Lower lobe of right lung (tissue), 2 donors: ENCODE measurements at places on chromosomes 12 and 14. TPM values are rescaled to one million over a fixed set of nuclear protein-coding genes. Genes with fewer than 3 reads are reported as not detected.

- no peaks in the 10 kb centered on the region for H3K27me3 ChIP-seq
- no peak overlapping the region for H3K27ac ChIP-seq
Measured at GRCh38 chr14:92683041-92683440, 65.4 kb downstream of the LGMN start.

DNA sequence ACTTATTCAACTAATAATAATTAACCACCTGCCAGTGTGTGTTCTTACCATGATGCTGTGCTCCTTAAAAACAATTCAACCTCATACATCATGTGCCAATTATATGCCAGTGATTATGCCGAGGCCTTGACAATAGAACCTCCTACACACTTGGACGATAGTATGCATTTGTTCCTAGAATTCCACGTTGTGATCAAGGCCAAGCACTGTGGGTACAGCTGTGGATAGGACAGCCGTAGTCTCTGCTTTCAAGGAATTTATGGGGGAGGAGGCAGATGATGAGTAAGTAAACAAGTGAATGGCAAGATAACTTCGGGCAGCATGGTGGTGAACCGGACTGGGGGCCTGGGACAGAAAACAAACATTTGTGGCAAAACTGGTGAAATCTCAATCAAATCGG lies 18.0 kb upstream of the MYO1H start:
- H3K27ac ChIP-seq: no peak overlapping the region
- no peak for DNase-seq
- no peaks in the 10 kb centered on the region for H3K4me1 ChIP-seq
- H3K36me3 ChIP-seq: no peaks in the 10 kb centered on the region
- no peak overlapping the region for H3K4me3 ChIP-seq

- H3K27ac ChIP-seq: no peak overlapping the region
- no peaks in the 10 kb centered on the region for H3K4me1 ChIP-seq
- H3K4me3 ChIP-seq: no peak overlapping the region
- no peaks in the 10 kb centered on the region for H3K27me3 ChIP-seq
- H3K36me3 ChIP-seq: no peaks in the 10 kb centered on the region
- no peak for DNase-seq
Measured at GRCh38 chr14:72826039-72826438, 67.9 kb downstream of the DPF3 start.

DNA sequence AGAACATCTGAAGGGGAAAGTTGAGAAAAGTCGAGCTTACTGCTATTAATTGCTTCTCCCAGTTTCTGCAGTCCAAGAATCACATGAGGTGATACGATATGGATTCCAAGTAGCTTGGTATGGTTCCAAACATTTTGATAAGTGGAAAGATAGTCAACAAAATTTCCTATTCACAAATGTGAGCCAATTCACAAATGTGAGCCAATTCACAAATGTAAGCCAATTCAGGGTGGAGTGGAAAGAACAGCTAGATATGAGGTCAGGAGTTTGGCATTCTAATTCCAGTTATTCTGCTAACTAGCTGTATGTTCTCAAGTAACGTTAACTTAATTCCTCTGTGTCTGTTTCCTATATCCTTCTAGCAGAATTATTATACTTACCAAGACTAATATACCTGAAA lies 37.6 kb upstream of the DHRS4 start:
- DNase-seq: no peak
- no peaks in the 10 kb centered on the region for H3K36me3 ChIP-seq
- H3K4me1 ChIP-seq: peaks cover 9% of the 10 kb centered on the region
- H3K27ac ChIP-seq: peak overlapping the region; percentile 24

- no peak overlapping the region for H3K27ac ChIP-seq
- no peak overlapping the region for H3K4me3 ChIP-seq
- H3K27me3 ChIP-seq: no peaks in the 10 kb centered on the region
- no peaks in the 10 kb centered on the region for H3K4me1 ChIP-seq
- H3K36me3 ChIP-seq: no peaks in the 10 kb centered on the region
Measured at GRCh38 chr12:63066136-63066535, 84.9 kb downstream of the AVPR1A start.

DNA sequence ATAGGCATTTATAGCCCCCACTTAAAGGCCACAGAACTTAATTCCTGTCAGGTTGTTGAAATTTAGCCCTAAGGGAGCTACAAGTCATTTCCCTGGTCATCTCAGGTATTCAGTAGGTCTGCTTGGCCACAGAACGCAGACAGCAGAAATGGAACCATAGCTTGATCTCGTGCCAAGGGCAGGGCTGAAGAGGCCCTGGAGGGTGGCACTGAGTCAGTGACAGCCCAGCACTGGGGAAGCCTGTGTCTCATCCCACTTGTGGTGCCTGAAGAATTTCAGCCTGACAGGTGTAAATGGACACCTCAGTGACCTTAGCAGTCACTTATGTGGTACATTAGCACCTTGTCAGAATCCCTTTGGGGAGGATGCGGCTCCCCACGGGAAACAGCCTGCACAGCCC lies 6.6 kb downstream of the PRKAB1 start:
- peak overlapping the region; percentile 72 for H3K27ac ChIP-seq
- H3K36me3 ChIP-seq: peaks cover 89% of the 10 kb centered on the region
- DNase-seq: no peak
- peaks cover 63% of the 10 kb centered on the region for H3K4me1 ChIP-seq
- no peak overlapping the region for H3K4me3 ChIP-seq

DNA sequence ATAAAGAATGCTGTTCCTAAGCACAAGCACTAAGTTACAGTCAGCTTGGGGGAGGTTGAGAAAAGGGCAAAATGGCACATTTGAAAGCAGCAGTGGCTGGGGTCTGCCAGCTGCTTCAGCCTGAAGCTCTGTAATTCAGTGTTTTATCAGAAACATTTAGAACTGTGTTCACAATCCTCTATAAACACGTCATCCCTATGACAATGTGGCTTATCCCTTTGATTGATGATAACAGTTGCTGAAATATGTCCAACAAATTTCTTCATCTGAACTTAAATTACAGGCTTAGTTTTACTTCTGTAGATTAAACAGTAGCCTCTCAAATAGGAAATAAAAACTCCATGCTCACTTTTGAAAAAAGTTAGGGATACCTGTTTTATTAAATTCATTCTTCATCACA lies 108.8 kb downstream of the VEZT start:
- H3K27me3 ChIP-seq: no peaks in the 10 kb centered on the region
- no peaks in the 10 kb centered on the region for H3K36me3 ChIP-seq
- no peak overlapping the region for H3K27ac ChIP-seq
- no peak for DNase-seq

DNA sequence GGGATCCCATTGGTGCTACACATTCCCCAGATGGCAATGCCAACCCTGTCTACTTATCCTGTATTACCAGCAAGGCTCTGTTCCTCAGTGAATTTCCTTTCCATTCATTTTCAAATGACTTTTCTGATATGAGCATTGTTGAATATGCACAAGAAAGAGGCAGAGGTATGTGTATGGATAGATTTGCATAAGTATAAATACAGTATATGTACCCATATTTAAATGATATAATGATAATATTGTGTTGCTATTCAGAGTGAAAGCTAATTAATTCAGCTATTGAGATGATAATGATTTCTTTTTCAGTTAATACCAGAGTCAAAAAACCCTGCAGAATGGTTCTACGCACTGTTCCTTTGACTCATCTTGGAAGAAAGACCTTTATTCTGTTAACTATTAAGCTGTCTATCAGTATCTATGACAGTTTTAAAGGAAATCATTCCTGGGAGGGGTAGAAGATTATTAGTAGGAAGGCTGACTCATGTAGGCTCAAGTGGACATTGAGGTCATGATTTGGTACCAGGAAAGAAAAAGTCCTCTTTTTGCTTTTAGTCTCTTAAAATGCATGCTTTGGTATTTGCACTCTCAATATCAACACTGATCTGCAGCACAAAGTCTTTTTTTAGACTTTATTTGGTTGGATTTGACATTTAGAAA lies 44.9 kb upstream of the GAS2L3 start:
- H3K27me3 ChIP-seq: no peaks in the 10 kb centered on the region
- DNase-seq: no peak
- no peaks in the 10 kb centered on the region for H3K4me1 ChIP-seq

ARHGAP9 gene
- total RNA-seq: 54.2 TPM

HELB gene
- 6.4 TPM for total RNA-seq

CNTN1 gene
- 12.3 TPM for total RNA-seq

SLCO1B3 gene
- not detected for total RNA-seq
